ENCODE measurements at places on chromosomes 7 and 10.

DNA sequence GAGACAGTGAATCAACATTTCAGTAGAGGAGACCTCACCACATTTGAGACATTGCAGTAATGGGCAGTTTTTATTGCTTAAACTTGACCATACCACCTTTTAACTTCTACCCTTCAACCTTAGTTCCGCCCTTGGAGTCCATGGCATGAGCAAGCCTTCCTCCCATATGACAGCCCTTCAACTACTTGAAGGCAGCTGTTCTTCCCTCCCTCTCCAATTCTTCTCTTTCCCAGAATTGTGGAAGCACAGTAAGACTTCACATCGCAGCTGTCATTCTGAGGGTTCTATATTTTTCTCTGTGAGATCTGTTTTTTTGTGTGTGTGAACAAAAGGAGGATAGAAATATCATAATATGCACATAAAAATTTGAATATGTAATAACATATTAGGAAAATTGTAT is 2.2 kb upstream of the TSPAN12 start:
- no peak for DNase-seq

- DNase-seq, result no peak
Observed at GRCh38 chr7:51219261-51219988, 97.2 kb downstream of the COBL start.

GRCh38 chr10:14952851-14953423 is 959 bp downstream of the DCLRE1C start:
- no peak for DNase-seq

DNA sequence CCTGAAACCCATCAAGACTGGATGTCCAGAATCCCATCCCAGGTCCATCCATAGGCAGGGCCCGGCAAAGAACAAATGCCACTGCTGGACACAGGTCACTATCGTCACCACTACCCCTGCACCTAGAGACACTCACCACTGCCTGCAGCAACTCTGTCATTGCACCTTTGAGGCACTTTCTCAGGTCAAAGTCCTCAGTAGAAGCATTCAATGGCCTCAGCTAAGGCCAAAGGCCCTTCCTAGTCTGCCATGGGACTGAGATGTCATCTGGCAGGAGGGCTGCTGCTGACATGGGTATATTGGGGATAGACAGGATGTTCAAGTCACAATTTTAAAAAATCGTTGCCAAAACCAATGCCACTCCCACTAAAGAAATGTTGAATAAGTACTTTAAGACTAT is 58.7 kb downstream of the GPAM start:
- no peak for DNase-seq

GRCh38 chr7:100681491-100682227 is 8.1 kb downstream of the GNB2 start:
- no peak for DNase-seq

GRCh38 chr10:104337985-104338735 is at the start of gene ITPRIP:
Gene ITPRIP (minus strand): TSS chr10:104338465. CDS start chr10:104316051, 22,414 bp downstream.
- DNase-seq, result peak; percentile 84

DNA sequence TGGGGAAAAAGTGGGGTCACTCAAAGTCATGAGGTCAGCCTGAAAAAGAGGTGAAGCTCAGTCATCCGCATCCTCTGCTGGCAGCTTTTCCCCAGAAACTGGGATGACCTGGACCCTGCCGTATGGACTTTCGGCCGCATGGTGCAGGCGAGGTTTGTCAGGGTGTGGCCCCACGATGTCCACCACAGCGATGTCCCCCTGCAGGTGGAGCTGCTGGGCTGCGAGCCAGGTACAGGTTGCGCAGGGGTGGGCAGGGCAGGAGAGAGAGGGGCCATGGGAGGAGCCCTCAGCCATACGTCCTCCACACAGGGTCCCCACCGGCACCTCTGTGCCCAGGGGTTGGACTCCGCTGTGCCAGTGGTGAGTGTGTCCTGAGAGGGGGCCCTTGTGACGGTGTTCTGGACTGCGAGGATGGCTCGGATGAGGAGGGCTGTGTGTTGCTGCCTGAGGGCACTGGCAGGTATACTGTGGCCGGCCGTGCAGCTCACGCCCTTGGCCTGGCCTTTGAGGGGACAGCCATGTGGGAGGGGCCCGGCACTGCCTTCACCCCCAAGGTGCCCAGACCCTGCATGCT is 23.0 kb upstream of the ZNF467 start:
- DNase-seq, result no peak

- DNase-seq, result no peak
Observed at GRCh38 chr7:30790356-30790755, 19.1 kb downstream of the MINDY4 start.

DNA sequence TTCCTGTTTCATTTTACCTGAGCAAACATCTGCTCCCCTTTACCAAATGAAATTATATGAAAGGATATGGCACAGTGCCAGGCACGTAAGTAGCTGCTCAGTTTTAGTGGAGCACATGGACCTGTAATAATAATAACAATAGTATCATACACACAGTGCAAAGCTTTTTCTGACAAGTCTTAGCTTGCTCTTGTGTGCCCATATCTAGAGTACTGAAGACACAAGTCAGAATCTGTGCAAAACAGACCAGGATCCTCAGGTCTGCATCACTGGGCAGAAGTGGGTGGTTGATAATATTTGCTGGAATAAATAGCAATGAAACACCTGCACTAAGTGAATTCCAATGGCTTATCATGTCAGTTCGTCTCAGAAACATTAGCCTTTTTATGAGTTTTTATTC is 85.5 kb upstream of the DKK1 start:
- no peak for DNase-seq

All from HL-60 (cell line).